PC-3 (cell line): ENCODE measurements at places on chromosomes 4 and X.

DNA sequence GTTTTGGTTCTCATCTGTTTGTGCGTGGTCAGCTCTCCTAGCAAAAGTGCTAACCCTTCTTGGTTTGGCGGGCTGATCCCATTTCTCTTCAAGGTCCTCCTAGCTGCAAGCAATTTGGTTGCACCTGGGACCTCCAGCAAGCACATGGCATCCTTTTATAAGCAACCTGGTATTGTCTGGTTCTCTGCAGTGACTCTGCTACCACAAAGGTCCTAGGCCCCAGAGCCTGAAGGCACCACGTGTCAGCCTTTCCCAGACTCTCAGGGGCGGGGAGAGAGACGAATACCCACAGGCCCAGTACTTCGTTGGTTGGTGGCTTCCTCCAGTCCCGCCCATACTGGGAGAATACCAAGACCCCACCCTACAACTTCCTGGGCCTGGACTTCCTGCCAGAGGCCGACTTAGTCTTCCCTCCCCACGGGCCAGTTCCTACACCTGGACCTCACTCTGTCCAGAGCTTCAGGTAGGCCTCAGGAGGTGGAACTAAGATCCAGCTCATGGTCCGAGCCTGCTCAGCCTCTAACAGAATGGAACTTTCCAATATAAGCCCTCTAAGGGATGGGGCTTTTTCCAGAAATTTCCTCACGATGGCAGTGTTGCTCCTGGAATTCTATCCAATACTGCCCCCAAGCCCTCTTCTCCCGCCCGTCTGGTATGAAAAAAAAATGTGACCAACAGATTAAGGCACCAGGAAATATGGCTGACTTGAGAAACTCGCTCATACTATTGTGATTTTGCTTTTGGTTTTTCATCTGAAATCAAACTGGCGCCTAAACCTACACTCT is 192.5 kb upstream of the STK26 start:
- no peaks in the 10 kb centered on the region for H3K36me3 ChIP-seq
- peak; percentile 71 for DNase-seq
- H3K27ac ChIP-seq = peak overlapping the region; percentile 39
- H3K4me1 ChIP-seq = no peaks in the 10 kb centered on the region

GRCh38 chr4:63232058-63232457 is 1177.2 kb downstream of the TECRL start:
- no peak for DNase-seq
- no peaks in the 10 kb centered on the region for H3K36me3 ChIP-seq
- H3K4me1 ChIP-seq = no peaks in the 10 kb centered on the region
- H3K27ac ChIP-seq = no peak overlapping the region
- no peaks in the 10 kb centered on the region for H3K27me3 ChIP-seq

DNA sequence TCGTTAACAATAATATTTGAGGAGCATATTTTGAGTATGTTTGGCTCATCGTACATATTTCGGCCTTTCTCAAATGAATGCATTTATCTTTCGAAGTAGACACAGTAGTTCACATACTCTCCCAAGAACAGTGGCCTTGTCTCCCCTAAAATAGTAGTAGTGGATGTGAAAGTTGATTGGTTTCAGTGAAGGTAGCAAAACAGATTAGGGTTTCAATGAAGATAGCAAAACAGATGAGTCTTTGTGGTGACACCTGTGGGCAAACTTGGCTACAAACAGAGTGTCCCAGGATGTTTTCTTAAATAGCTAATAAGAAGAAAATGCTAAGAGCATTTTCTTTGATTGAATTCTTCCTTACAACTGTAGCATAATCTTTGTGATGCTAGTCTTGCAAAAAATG is 67.0 kb downstream of the USP9X start:
- no peak overlapping the region for H3K4me3 ChIP-seq
- no peaks in the 10 kb centered on the region for H3K27me3 ChIP-seq
- H3K27ac ChIP-seq = no peak overlapping the region
- DNase-seq = no peak
- H3K4me1 ChIP-seq = peaks cover 33% of the 10 kb centered on the region
- peaks cover 60% of the 10 kb centered on the region for H3K36me3 ChIP-seq

GRCh38 chrX:130120321-130120731 is 10.0 kb upstream of the ELF4 start:
- no peak overlapping the region for H3K27ac ChIP-seq
- no peaks in the 10 kb centered on the region for H3K36me3 ChIP-seq
- no peaks in the 10 kb centered on the region for H3K27me3 ChIP-seq
- peaks cover 26% of the 10 kb centered on the region for H3K4me1 ChIP-seq
- no peak for DNase-seq

GRCh38 chrX:1455948-1456280 is 3.2 kb upstream of the ASMTL start:
- H3K27me3 ChIP-seq = no peaks in the 10 kb centered on the region
- no peak overlapping the region for H3K27ac ChIP-seq
- DNase-seq = no peak
- H3K4me3 ChIP-seq = no peak overlapping the region

DNA sequence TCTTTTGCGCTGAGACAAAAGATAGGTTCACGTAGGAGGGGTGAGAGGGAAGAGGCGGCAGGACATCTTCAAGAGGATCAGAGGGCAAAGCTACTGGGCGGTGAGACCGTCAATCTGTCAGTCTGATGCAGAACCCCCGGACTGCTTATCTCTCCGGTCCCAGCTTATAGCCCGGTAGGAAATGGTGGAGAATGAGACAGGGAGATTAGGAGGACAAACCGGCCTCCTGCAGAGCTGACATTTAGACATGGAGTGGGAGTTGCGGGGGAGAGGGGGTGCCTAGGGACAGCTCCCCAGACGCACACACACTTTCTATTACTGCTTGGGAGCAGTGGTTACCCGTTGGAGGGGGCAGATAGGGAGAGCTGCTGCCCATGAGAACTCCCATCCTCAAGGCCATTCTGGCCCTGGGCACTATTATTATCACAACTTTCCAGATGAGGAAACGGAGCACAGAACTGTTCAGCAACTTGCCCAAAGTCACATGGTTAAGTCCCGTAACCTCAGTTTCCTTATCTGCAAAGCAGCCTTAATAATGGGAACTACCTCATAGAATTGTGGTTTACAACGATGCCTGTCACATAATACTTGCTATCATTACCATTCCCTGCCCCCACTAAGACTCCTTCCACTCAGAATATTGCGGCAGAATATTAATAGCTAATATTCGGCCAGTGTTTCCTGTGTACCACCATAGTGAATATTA is 1.1 kb upstream of the HDAC6 start:
- H3K27ac ChIP-seq = peak overlapping the region; percentile 85
- no peaks in the 10 kb centered on the region; the same call in 1 of the 2 replicates for H3K36me3 ChIP-seq
- no peaks in the 10 kb centered on the region for H3K27me3 ChIP-seq
- DNase-seq = peak; percentile 2
- peak overlapping the region; percentile 75 for H3K4me3 ChIP-seq
- peaks cover 15% of the 10 kb centered on the region for H3K4me1 ChIP-seq

- H3K4me1 ChIP-seq = no peaks in the 10 kb centered on the region
- no peak overlapping the region for H3K4me3 ChIP-seq
- no peaks in the 10 kb centered on the region for H3K27me3 ChIP-seq
- H3K27ac ChIP-seq = no peak overlapping the region
Measured at GRCh38 chrX:111098874-111099273, 2.9 kb downstream of the PAK3 start.

- H3K36me3 ChIP-seq = no peaks in the 10 kb centered on the region
- H3K27me3 ChIP-seq = peaks cover 21% of the 10 kb centered on the region
- DNase-seq = no peak
- peak overlapping the region; percentile 50; the same call in 1 of the 2 replicates for H3K4me3 ChIP-seq
Measured at GRCh38 chrX:153647461-153648357, 706 bp downstream of the DUSP9 start.

GRCh38 chr4:182795446-182796238 is 121.5 kb downstream of the DCTD start:
- no peak overlapping the region for H3K4me3 ChIP-seq
- DNase-seq = no peak
- no peak overlapping the region for H3K27ac ChIP-seq
- no peaks in the 10 kb centered on the region for H3K36me3 ChIP-seq
- no peaks in the 10 kb centered on the region for H3K4me1 ChIP-seq

- H3K27ac ChIP-seq = no peak overlapping the region
- DNase-seq = no peak
- no peaks in the 10 kb centered on the region for H3K36me3 ChIP-seq
- H3K27me3 ChIP-seq = no peaks in the 10 kb centered on the region
- no peaks in the 10 kb centered on the region for H3K4me1 ChIP-seq
Measured at GRCh38 chrX:33178218-33178617, 33.1 kb downstream of the DMD start.

DNA sequence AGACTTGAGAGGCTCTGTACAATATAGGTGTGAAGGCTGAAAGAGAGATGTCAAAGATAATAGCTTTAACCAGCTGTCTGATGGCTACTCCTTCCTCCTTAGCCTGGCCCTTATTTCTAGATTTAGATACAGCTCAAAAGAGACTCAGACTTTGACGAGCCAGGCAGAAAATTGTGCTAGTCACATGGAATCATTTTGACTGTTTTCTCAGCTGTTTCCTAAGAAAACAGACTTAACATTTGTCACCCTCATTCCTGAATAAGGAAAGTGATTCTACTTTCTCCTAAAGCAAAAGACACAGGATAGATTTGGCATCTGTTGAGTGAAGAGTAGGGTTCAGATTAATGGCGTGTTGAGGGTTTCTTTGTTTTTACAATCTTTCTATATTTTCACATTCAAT is 340.7 kb downstream of the DHX15 start:
- no peaks in the 10 kb centered on the region for H3K4me1 ChIP-seq
- no peak overlapping the region for H3K4me3 ChIP-seq
- no peaks in the 10 kb centered on the region for H3K36me3 ChIP-seq

DNA sequence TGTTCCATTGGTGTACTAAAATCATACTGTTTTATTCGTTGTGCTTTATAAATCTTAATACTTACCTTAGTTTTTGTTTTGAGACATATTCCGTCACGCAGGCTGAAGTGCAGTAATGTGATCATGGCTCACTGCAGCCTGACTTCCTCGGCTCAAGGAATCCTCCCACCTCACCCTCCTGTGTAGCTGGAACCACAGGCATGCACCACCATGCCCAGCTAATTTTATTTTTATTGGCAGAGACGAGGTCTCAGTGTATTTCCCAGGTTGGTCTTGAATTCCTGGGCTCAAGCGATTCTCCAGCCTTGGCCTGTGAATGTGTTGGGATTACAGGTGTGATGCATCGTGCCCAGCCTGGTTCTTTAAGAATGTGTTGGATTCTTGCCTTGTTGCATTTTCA is 24.4 kb upstream of the DCK start:
- no peaks in the 10 kb centered on the region for H3K4me1 ChIP-seq
- no peak overlapping the region for H3K27ac ChIP-seq
- no peaks in the 10 kb centered on the region for H3K36me3 ChIP-seq
- no peak overlapping the region for H3K4me3 ChIP-seq
- DNase-seq = no peak

DNA sequence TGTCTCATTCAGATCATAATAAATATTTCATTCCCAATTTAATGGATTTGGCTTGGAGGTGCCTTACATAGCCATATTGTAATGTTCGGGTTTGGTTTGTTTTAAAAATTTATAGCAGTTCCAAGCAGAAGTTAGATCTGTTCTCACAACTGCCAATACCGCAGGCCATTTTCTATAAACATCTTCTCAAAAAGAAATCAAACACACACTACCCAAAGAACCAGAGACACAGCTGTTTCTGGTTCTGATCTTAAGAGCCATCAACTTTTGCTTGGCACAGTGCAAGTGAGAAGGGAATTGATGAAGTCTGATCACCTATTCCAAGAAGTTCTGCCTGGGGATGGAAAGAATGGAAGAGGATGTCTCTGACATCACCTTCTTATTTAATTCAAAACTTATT is 22.9 kb downstream of the MID1IP1 start:
- H3K4me3 ChIP-seq = no peak overlapping the region
- H3K36me3 ChIP-seq = no peaks in the 10 kb centered on the region
- no peak overlapping the region for H3K27ac ChIP-seq
- H3K4me1 ChIP-seq = peaks cover 18% of the 10 kb centered on the region
- no peak for DNase-seq

DNA sequence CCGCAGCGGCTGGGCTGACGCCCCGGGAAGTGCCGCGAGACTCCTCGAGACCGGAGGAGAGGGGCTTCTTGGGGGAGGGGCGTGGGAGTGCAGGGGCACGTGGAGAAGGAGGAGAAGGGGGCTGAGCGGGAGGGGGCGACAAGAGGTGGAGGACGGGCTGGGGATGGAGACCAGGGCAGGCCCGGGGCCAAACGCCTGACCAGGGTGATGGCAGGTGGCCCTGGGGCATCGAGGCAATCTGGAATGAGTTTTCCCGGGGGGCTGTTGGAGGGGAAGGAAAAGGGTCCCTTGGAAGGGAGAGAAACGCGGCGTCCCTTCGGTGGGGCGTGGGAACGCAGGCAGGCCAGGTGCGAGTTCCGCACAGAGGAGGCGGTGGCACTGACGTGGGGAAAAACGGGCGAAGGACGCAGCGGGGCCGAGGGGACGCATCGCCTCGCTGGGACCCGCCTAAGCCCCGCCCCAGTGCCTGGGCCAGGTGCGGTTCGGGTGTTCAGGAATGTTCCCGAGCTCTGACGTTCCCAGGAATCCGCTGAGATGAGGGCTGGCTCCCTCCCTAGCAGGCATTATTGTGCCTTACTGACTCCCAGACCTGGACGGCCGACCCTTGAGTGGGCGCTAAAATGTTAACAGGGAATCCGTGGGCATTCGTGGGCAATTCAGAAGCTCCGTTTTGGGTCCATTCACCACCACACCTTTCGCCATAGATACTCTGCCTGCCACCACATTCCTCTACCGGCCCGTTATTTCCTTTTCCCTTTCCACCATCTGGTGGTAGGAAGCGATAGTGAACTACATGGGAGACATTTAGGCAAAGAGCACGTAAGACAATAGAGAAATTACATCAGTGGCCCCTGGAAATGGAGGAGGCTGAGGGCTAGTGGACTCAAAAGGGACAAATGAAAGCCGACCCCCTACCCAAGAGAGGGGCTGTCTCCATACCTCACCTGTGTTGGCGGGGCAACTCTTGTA is 795 bp upstream of the SH3KBP1 start:
- peak overlapping the region; percentile 77 for H3K27ac ChIP-seq
- peaks cover 30% of the 10 kb centered on the region for H3K4me1 ChIP-seq
- peak overlapping the region; percentile 73 for H3K4me3 ChIP-seq
- DNase-seq = peak; percentile 80
- no peaks in the 10 kb centered on the region for H3K36me3 ChIP-seq
- H3K27me3 ChIP-seq = no peaks in the 10 kb centered on the region
